ENCODE measurements at places on chromosomes 2 and 18.
A peak's percentile ranks its signal among the peaks of the same experiment; 100 is the strongest.

DNA sequence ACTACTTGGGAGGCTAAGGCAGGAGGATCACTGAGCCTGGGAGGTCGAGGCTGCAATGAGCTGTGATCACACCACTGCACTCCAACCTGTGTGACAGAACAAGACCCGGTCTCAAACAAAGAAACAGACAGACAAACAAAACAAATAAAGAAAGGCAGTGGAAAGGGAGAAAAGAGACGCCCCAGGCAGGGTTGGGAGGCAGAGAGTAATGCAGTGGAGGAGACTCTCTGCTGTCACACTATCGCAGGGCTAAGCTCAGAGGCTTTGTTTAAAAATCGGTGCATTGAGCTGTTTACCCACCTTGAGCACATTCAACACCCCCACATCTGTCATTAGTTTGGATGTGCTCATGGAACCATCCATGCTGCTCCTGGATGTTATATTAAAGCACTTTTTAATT lies 84.2 kb upstream of the RMP24 start:
- no peak for DNase-seq

DNA sequence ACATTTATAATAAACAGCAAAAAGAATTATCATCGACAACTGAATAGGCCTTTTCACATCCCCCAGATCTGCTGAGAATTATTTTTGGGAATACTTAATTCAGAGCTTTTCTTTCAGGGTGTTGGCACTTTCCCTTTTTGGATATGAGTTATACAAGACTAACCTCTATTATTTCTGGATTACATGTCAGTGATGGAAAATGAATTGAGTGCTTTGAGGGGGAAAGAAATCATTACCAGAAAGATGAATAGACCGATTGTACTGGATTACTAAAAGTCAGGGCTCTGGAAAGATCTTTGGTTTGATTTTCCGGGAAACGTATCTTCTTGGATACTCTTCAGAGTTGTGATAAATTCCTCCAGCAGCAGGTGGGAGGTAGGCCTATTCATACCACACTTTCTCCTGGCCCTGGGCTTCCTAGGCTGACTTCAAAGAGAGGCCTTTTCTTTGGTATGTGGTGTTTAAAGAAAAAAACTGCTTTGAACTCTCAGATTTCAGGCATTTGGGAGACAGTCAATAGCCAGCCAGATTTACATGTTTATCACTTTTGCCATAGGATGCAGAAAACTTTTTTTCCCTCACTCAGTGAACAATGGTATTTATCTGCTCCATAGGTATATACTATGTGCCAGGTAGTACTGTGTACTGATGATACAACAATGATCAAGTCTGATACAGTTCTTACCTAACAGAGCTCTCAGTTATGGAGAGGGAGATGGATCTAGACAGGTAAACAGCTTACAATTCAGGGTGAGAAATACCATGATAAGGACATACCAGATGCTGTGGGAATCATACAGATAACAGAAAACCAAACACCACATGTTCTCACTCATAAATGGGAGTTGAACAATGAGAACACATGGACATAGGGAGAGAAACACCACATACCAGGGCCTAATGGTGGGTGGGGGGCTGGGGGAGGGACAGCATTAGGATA lies 63.3 kb upstream of the ACTR3 start:
- DNase-seq: no peak

DNA sequence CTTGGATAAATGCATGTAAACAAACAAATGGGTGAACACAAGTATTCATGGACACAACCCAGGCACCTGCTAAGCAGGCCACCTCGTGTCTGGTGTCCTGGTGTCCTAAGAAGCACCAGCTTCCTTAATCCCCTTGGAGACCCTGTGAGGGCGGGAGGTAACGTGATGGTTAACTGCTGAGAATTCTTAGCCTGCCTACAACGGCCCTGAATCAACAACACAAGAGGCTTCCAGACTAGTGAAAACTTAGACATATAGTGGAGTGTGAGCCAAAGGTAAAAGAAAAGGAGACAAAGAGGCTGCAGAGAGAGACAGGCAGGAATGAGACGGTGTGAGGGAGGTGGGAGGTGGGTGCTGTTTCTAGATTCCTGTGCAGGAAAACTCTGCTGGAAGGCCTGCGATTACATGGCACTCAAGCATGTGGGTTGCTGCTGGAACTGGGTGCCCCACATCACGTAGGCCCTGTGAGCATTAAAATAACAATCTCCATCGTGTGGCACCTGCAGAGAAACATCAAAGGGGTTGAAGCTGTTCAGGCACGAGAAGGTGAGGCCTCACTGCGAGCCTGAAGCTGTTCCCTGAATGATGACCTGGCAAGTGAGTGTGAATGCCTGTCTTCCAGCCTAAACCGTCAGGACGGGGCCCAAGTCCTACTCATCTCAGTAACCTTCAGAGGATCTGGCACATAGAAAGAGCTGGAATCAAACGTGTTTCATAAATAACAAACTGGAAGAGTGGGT lies 64.2 kb downstream of the RPL37A start:
- DNase-seq: no peak

GRCh38 chr2:223218587-223219178 lies 166.7 kb downstream of the KCNE4 start:
- no peak for DNase-seq

- DNase-seq: peak; percentile 33
These were observed 34.1 kb upstream of the NXPH2 start for GRCh38 chr2:138814123-138814898.

DNA sequence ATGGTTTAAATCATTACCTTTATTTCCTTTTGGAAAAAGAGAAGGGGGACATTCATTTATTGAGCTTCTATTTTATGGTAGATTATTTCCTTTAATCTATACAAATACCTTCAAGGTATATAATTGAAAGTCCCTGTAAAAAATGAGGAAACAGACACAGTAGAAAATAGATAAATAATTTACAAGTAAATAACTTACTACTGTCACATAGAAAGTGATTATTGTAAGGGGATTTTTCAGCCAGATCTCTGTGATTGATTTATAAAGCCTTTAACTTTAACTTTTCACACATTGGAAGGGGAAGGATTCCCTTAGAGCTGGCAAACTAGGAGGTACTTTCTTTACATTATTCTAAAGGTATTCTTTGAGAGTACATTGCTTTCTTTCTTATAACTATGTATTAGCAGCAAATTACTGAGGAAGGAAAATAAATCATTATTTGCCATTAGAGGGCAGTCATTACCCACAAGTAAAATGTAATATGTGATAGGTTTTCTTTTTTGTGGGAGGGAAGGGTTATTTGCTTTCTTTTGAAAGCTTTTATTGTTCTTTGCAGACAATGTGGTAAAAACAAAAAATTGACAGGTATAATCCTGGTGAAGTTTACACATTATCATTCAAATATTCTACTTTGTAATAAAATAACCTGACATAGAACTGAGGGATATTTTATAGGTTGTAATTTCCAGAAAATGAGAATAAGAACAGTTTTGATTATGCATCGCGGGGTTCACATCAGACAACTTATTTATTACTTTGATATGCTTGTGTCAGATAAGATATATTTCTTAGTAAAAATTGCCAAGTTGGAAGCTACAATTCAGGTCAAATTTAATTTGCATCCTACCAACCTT lies 24.8 kb upstream of the RPE start:
- peak; percentile 48 for DNase-seq

- DNase-seq: no peak
These were observed 146.1 kb downstream of the MTX2 start for GRCh38 chr2:176415174-176415895.

DNA sequence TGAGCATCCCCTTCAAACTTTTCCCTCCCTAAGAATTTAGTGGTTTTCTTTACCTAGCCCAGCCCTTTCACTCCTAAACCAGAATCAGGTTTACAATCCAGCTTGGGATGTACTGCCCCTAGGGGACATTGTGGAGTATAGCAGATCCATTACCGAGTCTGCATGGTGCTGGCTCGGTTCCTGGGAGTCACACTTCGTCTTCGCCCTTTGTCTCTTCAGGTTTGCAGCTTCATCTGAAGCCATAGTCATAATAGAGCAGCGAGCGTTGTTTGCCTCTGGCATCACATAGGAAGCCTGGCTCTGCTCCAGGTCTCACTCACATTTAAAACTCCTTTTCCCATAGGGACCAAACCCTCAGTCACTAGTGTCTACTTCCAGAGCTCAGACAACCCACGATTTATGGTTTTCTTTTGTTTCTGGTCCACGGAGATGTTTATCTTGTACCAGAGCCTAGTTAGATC lies 16.8 kb upstream of the LYPD6 start:
- DNase-seq: no peak

- no peak for DNase-seq
These were observed 757.2 kb downstream of the GALR1 start for GRCh38 chr18:78006774-78007260.

DNA sequence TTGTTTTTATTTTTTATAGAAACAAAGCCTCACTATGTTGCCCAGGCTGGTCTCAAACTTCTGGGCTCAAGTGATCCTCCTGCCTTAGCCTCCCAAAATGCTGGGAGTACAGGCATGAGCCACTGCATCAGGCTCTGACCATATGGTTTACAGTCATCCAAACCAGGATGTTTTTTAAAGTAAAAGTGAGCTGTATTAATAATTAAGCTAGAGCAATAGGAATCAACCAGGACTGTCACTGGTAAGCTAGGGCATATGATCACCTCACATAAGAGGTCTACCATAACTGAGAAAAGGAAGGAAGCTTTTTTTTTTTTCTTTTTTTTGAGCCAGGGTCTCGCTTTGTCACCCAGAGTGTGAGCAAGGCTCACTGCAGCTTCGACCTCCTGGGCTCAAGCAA lies 8.5 kb upstream of the RBBP8 start:
- no peak for DNase-seq

GRCh38 chr2:12674644-12675328 lies 42.0 kb upstream of the TRIB2 start:
- no peak for DNase-seq

GRCh38 chr18:36501100-36501499 lies 203.6 kb downstream of the FHOD3 start:
- DNase-seq: no peak

- DNase-seq: peak; percentile 68
These were observed 150.8 kb downstream of the PXDN start for GRCh38 chr2:1593371-1594122.

DNA sequence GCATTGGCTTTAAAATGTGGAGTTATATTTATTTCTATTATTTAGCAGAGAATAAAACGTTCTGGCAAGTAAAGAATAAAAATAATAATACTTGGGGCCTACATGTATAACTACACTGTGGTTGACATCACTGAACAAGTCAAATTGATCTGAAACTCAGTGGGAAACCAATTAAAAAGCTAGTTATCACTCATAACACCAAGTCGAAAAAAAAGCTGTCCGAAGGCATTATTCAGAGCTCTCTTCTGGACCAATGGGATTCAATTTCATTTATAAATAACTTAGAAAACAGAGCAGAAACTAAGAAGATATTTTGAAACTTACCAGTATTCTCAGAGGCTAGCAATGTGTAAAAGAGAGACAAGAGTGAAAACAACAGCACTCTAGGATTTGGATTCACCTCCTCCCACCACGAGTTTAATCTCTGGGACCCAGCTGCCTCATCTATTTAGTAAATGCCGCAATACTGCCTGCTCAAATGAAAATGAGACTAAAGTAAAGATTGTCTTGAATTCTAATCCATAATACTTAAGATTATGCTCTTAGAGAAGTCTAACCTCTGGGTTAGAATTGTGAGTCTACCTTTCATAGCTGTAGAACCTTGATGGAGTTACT lies 128.4 kb downstream of the NBAS start:
- no peak for DNase-seq

DNA sequence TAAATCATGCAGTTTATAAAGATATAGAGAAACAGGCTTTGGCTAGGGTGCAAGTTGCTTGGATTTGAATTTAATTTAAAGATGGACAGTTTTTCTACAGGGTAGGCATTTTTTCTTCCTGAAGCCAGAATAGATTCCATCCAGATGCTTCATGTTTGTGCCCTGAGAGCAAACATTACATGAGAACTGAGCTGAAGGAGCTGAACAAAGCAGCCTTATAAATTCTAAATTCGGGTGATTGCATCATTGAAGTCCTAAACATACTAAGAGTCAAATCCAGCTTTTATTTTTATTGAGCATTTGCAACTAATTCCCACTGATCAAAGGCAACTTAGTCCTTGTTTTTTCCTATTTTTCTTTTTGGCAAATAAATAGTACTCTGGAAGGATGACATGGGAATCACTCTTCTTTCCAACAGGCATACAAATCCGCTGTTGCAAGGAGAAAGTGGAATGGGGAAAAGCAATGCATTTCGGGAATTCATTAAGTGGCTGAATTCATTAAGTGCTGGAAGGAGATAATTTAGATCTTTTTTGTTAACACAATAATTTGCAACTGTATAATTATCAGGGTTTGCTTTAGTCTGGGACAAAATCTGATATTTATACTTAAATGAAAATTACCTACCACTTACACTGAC lies 828.0 kb downstream of the SLC4A3 start:
- DNase-seq: no peak

DNA sequence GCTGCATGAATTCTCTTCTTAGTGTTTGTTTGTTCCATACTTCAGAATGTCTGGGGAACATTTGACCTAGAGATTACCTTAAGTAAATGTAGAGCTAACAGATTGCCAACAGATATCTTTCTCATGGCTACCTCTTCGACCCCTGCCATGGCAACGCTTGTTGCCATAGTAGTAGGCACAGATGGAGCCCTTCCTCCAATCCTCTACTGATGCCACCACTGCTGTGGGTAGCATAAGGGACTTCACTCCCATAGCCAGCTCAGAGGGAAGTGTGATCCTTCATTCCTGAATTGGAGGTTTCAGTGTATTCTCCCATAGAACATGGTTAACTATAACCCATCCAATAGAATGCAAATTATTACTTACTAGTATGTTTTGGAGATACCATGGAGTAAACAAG lies 543.6 kb upstream of the NRP2 start:
- DNase-seq: no peak

- DNase-seq: no peak
These were observed 46.5 kb upstream of the ST3GAL5 start for GRCh38 chr2:85935170-85935745.
